Caki2 (cell line): ENCODE measurements at places on chromosomes 16 and 17.

DNA sequence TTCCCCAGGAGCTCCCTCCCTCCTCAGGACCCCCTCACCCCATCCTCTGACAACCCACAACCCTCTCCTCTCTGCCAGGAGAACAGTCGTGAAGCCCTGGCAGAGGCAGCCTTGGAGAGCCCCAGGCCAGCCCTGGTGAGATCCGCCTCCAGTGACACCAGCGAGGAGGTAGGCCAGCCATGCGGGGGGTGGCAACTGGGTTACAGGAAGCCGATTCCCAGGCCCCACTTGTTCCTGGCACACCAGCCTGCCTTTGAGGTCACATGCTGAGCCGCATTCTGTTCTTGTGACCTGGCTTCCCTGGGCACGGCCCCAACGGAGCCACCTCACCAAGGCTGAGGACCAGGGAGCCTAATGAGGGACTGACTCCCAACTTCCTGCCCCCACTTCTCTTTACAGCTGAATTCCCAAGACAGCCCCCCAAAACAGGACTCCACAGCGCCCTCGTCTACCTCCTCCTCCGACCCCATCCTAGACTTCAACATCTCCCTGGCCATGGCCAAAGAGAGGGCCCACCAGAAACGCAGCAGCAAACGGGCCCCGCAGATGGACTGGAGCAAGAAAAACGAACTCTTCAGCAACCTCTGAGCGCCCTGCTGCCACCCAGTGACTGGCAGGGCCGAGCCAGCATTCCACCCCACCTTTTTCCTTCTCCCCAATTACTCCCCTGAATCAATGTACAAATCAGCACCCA is 7.9 kb downstream of the NAT9 start:
- no peak for DNase-seq

DNA sequence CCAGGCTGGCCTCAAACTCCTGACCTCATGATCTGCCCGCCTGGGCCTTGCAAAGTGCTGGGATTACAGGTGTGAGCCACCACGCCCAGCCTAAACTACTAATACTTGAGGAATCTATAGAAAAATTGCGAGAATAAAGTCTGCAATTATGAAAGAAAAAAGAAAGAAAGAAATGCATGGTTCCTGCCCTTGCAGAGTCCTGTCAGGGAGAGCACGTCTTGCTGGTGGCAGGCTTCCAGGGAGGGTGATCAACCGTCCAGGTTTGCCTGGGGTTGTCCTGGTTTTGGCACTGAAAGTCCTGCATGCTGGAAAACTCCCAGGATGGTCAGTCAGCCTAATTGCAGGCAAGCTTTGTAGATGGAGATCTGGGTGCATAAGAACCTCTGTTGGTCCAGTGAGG is 21.5 kb upstream of the KIFC3 start:
- DNase-seq = no peak

DNA sequence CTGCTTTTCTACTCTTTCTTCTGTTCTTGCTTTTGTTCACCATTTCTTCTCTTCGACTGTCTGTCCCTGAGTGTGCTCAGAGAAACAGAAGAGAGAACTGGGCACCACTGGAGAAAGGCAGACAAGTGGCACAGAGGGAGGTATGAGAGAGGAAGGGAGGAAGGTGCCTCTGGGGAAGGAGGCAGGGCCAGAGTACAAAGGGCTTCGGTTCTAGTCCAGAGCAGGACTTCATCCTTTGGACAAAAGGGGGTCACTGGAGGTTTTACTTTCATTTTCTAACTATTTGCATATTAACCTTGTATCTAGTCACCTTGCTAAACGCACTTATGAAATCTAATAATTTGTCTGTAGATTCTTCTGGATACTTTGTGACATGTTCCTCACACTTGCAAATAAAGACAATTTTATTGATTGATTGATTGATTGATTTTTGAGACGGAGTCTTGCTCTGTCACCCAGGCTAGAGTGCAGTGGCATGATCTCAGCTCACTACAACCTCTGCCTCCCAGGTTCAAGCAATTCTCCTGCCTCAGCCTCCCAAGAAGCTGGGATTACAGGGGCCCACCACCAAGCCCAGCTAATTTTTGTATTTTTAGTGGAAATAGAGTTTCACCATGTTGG is 13.5 kb downstream of the ITGB4 start:
- no peak for DNase-seq

GRCh38 chr16:87487361-87487924 is 5.4 kb downstream of the ZCCHC14 start:
- peak; percentile 74 for DNase-seq

DNA sequence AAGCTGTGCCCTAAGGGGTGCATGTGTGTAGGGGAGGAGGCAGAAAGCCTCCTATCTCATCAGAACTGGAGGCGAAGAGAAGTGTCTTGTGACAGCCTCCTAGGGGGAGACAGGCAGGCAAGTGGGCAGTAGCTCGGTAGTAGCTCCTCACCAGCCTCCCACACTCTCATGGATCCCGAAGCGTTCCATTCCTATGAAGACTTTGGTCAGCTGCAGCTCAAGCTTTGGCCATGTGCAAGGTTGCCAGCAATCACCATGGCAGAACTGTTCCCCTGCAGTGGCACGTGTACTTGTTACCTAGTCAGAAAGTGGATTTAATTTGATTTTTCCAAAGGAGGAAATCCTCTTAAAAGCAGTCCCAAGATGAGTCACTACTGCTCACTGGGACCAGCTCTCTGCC is 6.7 kb downstream of the MRPL58 start:
- no peak for DNase-seq

DNA sequence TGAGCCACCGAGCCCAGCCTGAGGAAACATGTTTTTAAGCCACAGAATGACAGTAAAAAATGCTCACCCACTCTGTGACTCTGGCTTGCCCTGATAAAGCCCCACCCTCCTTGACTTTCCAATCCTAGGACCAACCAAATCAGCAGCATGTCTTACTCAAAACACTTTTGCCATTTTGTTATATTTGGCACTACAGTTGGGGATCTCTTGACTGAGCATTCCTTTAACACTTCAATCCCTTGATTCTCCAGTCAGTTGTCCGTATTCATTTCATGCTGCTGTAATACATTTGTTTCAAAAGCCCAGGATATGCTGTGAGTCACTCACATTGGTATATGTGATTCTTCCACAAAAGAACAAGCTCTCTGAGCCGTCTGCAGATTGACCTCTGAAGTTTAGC is 8.2 kb downstream of the MYH3 start:
- no peak for DNase-seq

GRCh38 chr16:22816475-22816874 is 2.5 kb downstream of the HS3ST2 start:
- peak; percentile 85 for DNase-seq

DNA sequence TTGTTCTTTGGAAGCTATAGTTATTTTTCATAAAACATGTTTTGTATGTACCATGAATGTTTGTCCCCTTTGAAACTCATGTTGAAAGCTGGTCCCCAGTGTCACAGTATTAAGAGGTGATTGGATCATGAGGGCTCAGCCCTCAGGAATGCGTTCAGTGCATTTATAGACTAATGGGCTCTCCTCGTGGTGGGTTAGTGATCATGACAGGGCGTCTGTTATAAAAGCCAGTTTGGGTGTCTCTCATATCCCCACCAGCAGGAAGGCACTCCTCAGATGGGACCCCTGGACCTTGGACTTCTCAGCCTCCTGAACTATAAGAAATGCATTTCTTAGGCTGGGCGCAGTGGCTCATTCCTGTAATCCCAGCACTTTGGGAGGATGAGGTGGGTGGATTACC is 10.4 kb downstream of the BANP start:
- DNase-seq = no peak
